Right cardiac atrium (tissue), 5 donors: ENCODE measurements at places on chromosomes 13 and 19.

DNA sequence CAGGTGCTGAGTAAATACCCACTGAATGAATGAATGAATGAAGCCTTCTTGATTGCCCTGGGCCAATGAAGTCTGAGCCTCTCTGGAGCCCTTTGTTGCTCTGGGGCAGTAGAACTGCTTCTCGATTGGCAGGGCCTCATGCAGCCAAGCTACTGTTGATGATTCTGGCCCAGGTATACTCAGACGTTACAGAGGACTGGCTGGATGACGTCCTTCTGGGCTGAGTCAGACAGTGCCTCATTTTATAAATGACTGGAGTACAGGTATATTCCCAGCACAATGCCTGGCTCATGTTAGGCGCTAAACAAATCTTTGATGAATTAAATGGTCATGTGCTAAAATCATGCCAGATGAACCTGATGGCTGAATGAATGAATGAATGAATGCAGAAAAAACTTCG lies 243.8 kb upstream of the MAB21L1 start:
- no peak for DNase-seq

DNA sequence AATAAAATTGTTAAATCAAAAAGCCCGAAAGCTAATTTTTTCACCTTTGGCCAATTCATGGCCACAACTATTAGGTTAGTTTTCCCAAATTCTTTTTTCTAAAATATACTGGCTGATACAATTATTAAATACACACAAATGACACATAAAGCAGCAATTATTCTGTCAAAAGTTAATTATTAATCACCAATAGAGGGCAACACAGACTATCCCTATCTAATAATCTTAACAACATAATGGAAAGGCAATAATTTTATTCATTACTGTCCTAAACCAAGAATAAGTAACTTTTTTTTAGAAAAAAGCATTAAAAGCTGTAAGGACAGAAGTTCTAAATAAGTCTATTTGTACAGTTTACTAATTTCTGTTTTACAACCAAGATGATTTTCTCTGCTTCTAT lies 51.7 kb downstream of the KATNAL1 start:
- DNase-seq = no peak

- DNase-seq = no peak
Measured at GRCh38 chr19:19546751-19547162, 8.7 kb downstream of the CILP2 start.

- DNase-seq = peak; percentile 77
Measured at GRCh38 chr19:3450796-3451411, 29.4 kb downstream of the SMIM24 start.

DNA sequence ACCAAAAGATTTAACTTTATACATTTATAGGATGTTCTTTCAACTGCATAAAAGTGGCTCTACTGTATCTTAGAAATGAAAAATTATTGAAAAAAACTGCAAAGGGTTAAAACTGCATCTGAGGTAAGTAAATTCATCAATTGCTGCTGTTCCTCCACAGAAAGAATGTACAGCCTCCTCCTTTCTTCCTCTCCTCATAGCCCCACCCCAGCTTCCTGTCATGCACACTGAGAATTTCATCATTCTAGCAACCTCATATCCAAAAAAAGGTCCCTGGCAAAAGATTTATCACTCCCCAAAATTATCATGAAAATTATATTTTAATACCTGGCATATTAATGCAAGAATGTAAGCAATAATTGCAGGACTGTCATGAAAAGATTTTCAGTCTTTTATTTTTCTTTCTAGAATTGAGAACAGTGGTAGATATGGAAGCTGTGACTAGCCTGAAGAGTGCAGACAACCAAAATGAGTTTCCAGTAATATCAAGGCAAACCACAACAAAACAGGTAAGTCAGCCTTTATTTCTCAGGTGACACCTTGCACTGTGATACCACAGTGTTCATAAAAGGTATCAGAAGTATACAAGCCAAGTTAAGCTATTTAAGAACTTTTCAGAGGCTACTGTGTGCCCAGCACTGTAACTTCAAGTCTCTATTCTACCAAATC lies 110.8 kb downstream of the SUCLA2 start:
- DNase-seq = no peak

- no peak for DNase-seq
Measured at GRCh38 chr19:29297381-29297780, 84.4 kb upstream of the UQCRFS1 start.

DNA sequence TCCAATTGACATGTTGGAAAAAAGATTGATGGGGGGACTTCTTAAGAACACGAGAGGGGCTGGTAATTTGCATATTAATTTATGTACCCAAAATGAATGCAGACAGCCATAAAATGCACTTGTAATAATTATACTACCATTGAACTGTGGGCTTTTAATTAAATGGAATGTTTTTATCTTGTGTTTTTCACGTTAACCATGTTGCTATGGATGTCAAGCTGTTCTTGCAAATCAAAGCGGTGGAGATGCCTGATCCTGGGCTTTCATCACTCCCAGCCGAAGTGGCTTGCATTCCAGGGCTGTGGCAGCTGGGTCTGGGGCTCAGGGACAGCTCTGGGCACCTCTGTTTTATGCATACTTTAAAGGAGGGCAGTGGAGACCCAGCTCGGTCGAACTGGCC lies 179.4 kb upstream of the TMTC4 start:
- no peak for DNase-seq

DNA sequence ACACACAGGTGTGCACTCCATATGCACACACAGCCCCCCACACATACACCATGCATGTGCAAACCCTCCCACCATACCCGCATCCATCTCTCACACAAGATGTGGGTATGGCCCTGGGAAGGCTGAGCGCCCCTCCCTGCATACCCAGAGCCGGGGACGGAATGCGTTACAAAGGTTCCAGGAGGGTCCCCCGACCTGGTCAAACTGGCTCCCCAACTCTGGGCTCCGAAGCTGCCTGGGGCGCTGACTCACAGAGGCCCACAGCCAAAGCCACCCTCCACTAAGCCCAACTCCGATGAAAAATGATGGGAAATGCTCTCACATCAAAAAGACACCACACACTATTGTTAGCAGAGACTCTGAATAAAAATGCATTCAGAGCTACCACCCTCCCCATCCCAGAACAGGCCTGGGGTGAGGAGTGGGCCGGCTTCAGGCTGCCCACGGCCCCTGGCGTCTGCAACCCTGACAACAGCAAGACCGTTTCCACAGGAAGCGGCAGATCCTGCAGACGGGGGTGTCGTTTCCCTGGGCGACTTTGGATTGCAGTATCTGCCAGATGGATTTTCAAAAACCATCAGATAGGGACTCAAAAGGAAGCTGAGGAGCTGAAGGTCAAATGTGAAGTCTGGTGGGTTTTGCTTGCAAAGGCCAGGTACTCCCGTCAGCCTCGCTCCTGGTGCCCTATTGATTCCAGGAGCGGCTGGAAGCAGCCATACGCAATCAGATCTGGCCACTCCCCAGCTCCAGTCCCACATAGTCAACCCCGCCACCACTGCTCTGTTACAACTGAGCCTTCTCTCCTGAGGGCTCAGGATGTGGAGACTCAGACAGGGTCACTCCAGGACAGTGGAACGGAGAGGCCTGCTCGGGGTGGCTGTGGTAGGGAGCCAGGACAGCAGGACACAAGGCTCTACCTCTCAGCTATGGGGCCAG lies 14.3 kb downstream of the PEPD start:
- no peak for DNase-seq
